ENCODE measurements at places on chromosomes 7 and 10.

DNA sequence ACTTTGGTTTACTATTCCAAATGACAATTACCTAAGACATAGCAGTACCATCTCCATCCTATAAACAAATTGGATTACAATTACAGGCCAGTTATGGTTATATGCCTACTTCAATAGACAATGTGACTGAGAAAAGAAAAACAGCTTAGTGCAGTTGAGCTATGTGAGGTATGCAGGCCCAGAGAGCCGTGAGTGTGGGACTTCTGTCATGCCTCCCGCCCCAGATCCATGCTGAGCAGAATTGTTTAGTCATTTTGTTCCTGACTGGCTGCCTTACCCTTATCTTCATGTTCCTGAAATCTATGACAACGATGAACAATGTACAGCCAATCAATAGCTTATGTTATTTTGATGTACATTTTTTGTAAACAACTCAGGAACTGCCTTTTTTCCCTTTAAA lies 21.7 kb downstream of the LARP4B start:
- DNase-seq: peak; percentile 56

DNA sequence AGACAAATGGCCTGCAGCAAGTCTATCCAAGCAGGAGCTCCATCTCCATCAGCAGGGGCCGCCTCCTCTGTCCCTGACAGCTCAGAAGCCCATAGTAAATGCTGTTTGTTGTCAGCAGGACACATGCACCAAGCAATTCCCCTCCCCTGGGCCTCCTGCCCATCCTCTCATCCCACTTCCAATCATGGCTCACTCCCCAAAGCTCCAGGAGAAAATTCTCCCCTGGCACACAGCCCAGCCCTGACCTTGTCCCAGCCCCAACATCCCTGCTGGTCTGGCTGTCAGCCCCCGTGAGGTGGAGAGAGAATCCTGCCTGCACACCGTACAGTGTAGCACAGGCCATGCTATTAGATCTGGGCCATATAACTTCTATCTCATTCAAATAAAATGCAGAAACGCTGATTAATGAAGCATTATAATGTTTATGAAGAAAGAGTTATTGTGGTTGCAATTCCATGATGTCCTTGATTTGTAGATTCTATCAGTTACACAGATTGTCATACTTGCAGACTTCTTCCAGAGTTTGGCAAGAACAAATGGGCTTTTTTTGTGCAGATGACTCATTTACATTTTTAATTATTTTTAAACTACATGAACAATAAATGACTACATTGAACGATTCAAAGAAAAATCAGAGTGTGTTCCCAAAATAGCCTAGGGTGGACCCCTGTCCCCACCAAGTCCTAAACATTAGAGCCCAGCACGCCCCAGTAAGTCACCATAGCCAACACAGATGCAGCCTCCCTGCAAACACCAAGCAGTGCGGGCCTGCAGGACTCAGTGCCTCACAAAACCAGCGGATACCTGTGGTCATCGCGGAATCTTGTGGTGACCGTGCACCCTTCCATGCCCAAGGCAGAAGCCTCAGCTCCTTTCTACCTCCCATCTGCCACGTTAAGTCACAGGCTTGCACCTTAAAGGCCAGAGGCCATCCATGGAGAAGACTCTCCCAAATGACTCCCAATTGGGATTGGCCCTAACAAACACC lies 70.1 kb downstream of the COBL start:
- DNase-seq: no peak

DNA sequence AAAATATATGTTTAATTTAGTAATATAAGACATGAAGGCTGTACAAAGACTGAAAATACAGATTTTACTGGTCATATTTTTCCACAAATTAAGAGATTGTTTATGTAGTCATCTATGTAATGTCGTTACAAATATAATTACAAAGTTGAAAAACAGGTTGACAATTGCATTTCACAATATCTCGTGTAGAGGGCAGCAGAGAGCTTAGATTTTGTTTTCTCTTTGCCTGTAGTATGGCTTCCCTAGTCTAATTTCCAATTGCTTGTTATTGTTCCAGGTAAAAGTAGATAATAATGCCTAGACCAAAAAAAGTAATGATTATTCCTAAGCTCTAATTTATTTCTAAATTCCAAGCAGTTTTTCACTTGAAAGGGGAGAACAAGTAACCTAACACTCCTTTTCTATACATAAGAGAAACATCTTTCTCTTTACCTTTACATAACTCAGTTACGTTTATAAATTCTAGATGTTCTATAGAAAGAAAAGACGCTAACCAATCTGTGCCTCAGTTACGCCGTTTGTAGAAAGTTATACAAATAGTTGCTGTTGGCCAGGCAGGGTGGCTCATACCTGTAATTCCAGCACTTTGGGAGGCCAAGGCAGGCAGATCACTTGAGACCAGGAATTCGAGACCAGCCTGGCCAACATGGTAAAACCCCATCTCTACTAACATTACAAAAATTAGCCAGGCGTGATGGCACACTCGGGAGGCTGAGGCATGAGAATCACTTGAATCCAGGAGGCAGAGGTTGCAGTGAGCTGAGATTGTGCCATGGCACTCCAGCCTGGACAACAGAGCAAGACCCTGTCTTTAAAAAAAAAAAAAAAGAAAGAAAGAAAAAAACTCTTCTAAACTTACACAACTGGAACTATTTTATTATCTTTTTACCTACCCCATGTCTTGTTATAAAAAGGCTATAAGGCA lies 30.0 kb downstream of the NET1 start:
- peak; percentile 56 for DNase-seq

- no peak for DNase-seq
Observed at GRCh38 chr10:11162828-11163599, 145.3 kb downstream of the CELF2 start.

GRCh38 chr7:142873281-142873784 lies 12.2 kb downstream of the TRPV6 start:
- DNase-seq: no peak

DNA sequence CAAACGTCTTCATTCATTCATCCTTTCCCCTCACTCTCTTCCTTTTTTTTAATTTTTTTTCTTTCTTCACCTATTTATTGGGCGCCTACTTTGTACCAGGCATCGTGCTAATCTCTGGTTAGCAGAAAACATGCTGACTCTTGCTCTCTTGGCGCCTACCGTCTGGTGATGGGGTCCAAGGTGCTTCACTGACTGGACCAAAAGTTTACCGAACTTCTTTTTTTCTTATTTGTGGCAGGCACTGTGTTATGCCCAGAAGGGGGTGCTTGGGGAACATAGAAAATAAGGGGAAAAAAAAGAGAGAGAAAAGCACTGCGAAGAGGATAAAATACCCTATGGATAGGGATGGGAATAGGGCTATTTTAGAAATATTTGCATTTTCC lies 505 bp upstream of the FAM204A start:
- DNase-seq: peak; percentile 4
